Left lung (tissue), 14 donors: ENCODE measurements at places on chromosomes 7 and 10.

- no peak overlapping the region for H3K27ac ChIP-seq
- H3K4me3 ChIP-seq = no peak overlapping the region
These were observed 153.9 kb downstream of the AGMO start for GRCh38 chr7:15407910-15408309.

DNA sequence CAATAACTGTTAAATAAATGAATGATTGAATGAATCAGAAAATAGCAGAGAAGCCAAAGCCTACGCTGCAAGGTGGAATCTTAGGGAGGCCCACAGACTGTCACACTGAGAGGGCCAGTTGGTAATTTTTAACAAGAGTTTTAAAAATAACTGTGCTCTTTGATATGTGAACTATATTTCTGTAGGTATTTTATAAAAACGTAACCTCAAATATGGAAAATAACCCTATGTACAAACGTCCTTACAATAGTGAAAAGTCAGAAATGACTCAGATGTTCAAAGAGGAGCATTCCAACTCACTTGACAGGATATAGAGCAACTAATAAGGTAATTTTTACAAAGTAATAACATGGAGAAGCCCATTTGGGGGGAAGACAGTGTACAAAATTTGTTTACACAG lies 18.9 kb upstream of the TMEM273 start:
- H3K36me3 ChIP-seq = no peaks in the 10 kb centered on the region
- peaks cover 2% of the 10 kb centered on the region for H3K27me3 ChIP-seq
- no peak overlapping the region for H3K4me3 ChIP-seq
- no peak overlapping the region for H3K27ac ChIP-seq
- no peak for DNase-seq

GRCh38 chr10:6602700-6603084 lies 22.6 kb upstream of the PRKCQ start:
- no peaks in the 10 kb centered on the region for H3K27me3 ChIP-seq
- H3K4me1 ChIP-seq = no peaks in the 10 kb centered on the region
- H3K36me3 ChIP-seq = no peaks in the 10 kb centered on the region
- H3K4me3 ChIP-seq = no peak overlapping the region

- no peaks in the 10 kb centered on the region for H3K27me3 ChIP-seq
- no peak overlapping the region for H3K27ac ChIP-seq
- H3K4me1 ChIP-seq = peaks cover 7% of the 10 kb centered on the region
- no peak overlapping the region for H3K4me3 ChIP-seq
- no peaks in the 10 kb centered on the region for H3K36me3 ChIP-seq
- DNase-seq = no peak
These were observed 26.2 kb downstream of the CUX1 start for GRCh38 chr7:101843293-101844271.

DNA sequence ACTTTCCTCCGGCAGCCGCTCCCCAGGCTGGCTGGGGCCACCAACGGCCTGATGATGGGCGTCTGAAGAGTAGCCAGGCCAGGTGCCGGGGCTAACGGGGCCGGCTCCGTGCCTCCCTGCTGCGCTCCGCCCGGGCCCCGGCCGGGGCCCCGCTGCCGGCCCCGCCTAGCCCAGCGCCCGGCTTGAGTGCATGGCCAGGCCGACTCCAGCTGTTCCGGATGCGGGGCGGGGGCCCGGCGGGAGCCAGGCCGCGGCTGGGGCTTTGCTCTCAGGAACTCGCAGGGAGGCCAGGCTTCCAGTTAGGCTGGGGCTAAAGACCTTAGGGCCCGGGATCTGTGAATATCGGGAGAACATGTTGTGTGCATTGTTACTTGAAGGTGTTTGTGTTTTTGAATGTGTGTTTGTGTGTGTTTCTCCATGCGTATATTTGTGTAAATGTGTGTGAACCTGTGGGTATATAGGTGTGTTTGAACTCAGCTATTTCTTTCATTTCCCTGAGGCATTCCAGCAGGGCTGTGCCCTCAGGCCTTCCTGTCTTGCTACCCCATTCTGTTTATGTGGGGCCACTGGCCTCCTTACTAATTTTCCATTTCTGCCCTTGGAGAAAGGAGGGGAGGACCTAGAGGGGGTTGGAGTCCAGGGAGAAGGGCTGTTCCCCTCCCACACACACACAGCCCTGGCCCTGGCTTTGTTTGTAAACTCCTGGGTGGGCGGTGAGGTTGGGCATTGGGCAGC lies 1.1 kb upstream of the LBX1 start:
- no peak overlapping the region for H3K4me3 ChIP-seq
- no peaks in the 10 kb centered on the region for H3K36me3 ChIP-seq
- peaks cover 100% of the 10 kb centered on the region for H3K27me3 ChIP-seq

DNA sequence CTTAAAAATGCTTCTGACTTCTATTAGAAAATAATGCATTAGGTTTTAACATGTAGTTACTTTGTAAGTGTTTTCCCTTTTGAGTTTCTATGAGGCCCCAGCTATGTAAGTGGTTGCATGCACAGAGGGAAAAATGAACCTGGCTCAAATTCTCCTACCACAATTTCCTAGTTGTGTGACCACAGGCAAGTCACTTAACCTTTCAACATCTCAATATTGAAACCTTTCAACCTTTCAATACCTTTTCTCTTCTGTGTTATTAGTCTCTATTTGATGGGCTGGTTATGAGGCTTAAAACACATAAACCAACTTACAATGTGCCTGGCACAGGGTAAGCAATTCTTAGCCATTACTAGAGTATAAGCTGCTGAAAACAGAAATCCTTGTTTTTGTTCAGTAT lies 203.0 kb downstream of the KCND2 start:
- H3K27ac ChIP-seq = no peak overlapping the region
- DNase-seq = no peak
- no peaks in the 10 kb centered on the region for H3K27me3 ChIP-seq
- no peaks in the 10 kb centered on the region for H3K36me3 ChIP-seq
- no peak overlapping the region for H3K4me3 ChIP-seq
- no peaks in the 10 kb centered on the region for H3K4me1 ChIP-seq

GRCh38 chr7:115356999-115357702 lies 435.3 kb downstream of the MDFIC start:
- H3K36me3 ChIP-seq = no peaks in the 10 kb centered on the region
- H3K27me3 ChIP-seq = no peaks in the 10 kb centered on the region
- no peak overlapping the region for H3K4me3 ChIP-seq

DNA sequence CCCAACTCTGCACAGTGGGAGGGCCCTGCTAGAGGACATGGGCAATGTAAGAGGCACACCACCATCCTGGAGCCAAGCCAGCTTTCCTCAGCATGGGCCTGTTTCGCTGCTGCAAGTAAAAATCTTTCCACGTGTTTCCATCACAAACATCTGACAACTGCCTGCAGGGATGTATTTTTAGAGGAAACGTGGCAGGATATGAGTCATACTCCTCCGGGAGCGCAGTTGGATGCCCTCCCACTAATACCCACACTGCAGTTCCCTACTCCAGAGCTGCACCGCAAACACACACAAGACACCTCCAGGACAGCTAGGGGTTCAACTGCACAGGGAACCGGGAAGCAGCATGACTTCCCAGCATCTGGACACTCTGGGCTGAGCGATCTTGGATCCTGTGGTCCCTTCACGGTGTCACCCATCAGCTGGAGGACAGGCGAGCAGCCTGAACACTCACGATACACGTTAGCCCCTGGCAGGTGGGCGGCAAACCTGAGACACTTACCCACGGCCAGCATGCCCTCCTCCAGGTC lies 26.1 kb downstream of the PLAC9 start:
- DNase-seq = peak; percentile 85
- no peaks in the 10 kb centered on the region for H3K27me3 ChIP-seq
- peak overlapping the region; percentile 24 for H3K27ac ChIP-seq
- peaks cover 100% of the 10 kb centered on the region for H3K36me3 ChIP-seq

- DNase-seq = no peak
- no peak overlapping the region for H3K4me3 ChIP-seq
- H3K27ac ChIP-seq = no peak overlapping the region
- no peaks in the 10 kb centered on the region for H3K27me3 ChIP-seq
- H3K36me3 ChIP-seq = no peaks in the 10 kb centered on the region
These were observed 115.9 kb downstream of the GPR85 start for GRCh38 chr7:112970771-112971170.

DNA sequence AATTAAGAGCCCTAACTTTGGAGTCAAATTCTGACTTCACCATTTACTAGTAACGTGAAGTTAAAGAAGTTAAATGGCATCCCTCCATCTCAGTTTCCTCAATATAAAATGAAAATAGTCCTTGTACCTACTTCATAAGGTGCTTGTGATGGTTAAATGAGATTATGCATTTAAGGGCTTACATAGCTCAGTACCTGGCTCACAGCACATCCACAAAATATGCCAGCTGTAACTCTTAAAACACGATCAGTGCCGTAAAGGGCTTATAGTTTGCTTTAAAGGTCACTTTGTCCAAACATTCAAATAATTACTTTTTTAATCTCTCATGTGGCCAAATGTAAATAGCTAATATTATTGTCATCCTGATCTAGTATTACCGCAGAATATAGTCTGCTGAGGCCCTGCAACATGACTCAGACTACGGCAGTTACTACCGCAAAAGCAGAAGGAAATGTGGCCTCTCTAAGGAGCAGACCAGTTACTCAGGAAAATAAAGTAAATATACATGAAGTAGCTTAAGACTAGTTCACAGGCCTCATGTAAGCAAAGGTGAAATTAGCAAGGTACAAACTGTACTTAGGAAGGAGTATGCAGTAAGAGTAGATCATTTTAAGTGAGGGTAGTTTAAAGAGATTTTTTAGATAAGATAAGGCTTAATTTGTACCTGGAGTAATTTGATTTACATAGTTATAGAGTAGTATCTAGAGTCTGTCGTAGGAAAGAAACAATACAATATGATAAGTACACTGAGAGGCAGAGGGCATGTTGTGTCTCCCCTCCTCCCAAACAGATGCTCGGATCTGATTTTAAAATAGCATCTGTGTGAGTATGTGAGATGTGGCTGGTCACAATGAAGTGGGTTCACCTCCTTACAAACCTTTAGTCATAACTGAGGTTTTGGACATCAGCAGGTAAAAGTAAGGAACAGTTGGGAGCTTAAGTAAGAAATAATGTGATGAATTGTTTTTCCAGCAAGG lies 13.1 kb downstream of the CASP2 start:
- H3K27me3 ChIP-seq = no peaks in the 10 kb centered on the region
- peak overlapping the region; percentile 27 for H3K27ac ChIP-seq
- no peaks in the 10 kb centered on the region for H3K4me1 ChIP-seq
- no peak overlapping the region for H3K4me3 ChIP-seq

DNA sequence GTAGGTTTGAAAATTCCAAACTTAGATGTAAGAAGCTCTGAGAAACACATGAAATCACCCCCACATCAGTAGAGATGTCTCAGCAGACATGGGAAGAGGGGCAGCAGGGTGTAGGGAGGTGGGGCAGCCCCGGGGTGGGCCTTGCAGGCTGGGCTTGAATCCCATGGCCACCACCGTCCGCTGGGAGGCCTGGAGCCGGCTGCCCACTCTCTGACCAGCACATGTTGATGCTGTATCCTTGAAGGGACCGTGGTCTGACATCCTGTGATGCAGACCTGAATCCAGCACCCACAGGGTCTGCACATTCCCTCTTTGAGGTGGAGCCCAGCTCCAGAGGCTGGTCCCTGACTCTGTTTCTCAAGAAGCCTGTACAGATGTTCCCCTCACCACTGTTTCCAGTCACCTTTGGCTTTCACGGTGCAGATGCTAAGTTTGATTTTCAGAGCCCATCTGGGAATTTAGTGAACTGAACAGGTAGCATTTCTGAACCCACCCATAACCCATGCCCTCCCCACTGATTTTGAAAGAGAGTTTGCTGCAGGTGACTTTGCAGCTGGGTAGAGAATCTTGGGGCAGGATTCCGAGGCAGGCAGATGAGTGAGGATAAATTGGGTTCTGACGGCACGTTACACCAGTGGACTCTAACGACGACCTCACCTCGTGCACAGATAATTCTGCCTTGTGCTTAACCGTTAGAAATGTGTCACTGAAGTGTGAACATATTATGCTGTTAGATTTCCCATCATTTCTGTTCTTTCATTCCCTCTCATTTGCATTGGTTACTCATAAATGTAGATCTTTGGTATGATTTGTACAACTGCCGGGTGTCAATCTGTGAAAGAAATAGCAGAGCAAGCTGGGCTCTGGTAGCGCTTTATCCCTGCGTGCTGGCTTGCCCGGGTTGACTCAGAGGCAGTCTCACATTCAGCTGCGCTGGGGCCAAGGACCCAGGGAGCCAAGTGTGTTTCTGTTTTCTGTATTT lies 45.7 kb downstream of the IKZF1 start:
- no peaks in the 10 kb centered on the region for H3K27me3 ChIP-seq
- no peak overlapping the region for H3K4me3 ChIP-seq
- H3K36me3 ChIP-seq = peaks cover 5% of the 10 kb centered on the region
- peaks cover 62% of the 10 kb centered on the region for H3K4me1 ChIP-seq
- no peak overlapping the region for H3K27ac ChIP-seq

DNA sequence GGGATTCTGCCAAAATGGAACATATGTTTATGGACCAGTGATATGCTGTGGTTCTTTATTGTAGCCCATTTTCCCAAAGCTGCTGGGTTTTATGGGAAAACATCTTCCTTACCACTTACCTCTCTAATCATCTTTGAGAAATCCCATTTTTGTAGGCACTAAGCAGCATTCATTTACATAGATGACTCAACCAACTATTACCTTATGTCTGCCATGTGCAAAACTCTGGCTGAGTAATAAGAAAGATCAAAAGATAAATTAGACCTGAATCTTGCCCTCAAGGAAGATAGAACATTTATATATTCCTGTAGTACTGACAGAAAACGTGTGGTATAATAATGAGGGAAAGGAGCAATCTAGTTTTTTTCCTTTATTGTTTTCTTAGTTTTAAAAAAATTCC lies 24.3 kb downstream of the CBLL1 start:
- H3K4me1 ChIP-seq = no peaks in the 10 kb centered on the region
- H3K4me3 ChIP-seq = no peak overlapping the region
- no peak for DNase-seq

GRCh38 chr10:77571490-77571889 lies 66.1 kb downstream of the KCNMA1 start:
- no peak for DNase-seq
- H3K27me3 ChIP-seq = peaks cover 8% of the 10 kb centered on the region
- H3K4me3 ChIP-seq = no peak overlapping the region

- no peak for DNase-seq
- no peak overlapping the region for H3K4me3 ChIP-seq
- no peaks in the 10 kb centered on the region for H3K36me3 ChIP-seq
- peaks cover 23% of the 10 kb centered on the region for H3K4me1 ChIP-seq
These were observed 12.0 kb downstream of the JCAD start for GRCh38 chr10:30047430-30047829.

GRCh38 chr7:108203537-108203936 lies 73.4 kb upstream of the LAMB4 start:
- no peak overlapping the region for H3K27ac ChIP-seq
- no peaks in the 10 kb centered on the region for H3K4me1 ChIP-seq
- no peak for DNase-seq
- no peak overlapping the region for H3K4me3 ChIP-seq
- no peaks in the 10 kb centered on the region for H3K27me3 ChIP-seq
- no peaks in the 10 kb centered on the region for H3K36me3 ChIP-seq

DNA sequence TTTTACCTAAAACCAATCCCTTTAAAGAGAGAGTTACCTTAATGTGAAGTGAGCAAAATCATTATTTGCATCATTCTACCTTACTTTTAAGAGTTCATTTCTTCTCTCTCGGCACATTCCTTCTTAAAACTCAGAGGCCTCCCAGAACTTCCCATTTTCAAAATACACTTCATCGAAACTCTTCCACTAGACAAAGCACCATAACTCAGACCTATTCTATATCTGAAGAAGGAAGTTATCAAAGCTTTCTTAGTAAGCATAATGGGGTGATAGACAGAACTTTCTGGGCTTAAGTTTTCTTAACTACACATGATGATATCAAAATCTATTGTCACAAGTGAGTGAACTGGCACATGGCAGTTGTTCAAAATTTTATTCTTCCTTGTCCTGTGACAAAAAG lies 24.6 kb upstream of the GNAT3 start:
- no peaks in the 10 kb centered on the region for H3K27me3 ChIP-seq
- no peak overlapping the region for H3K27ac ChIP-seq
- H3K4me1 ChIP-seq = no peaks in the 10 kb centered on the region
- DNase-seq = no peak
- H3K4me3 ChIP-seq = no peak overlapping the region
- H3K36me3 ChIP-seq = no peaks in the 10 kb centered on the region
